ENCODE measurements at places on chromosomes 4 and X.

DNA sequence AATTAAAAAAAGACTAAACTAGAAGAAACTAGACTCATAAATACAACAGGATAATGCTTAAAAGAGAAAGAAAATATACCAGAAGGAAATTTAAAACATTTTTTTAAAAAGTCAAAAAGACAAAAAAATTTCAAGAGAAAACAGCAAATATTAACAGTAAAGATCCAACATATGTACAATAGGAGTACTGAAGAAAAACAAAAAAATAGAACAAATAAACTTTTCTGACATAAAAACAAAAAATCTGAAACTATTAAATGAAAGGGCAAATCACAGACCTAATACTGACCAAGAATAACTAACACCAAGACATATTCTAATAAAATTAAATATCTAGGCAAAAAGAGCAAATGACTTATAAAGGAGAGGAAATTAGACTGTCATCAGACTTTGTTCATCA is 11.5 kb downstream of the DNAJB14 start:
- DNase-seq, result no peak

GRCh38 chr4:65538571-65538970 is 131.7 kb downstream of the EPHA5 start:
- no peak for DNase-seq

DNA sequence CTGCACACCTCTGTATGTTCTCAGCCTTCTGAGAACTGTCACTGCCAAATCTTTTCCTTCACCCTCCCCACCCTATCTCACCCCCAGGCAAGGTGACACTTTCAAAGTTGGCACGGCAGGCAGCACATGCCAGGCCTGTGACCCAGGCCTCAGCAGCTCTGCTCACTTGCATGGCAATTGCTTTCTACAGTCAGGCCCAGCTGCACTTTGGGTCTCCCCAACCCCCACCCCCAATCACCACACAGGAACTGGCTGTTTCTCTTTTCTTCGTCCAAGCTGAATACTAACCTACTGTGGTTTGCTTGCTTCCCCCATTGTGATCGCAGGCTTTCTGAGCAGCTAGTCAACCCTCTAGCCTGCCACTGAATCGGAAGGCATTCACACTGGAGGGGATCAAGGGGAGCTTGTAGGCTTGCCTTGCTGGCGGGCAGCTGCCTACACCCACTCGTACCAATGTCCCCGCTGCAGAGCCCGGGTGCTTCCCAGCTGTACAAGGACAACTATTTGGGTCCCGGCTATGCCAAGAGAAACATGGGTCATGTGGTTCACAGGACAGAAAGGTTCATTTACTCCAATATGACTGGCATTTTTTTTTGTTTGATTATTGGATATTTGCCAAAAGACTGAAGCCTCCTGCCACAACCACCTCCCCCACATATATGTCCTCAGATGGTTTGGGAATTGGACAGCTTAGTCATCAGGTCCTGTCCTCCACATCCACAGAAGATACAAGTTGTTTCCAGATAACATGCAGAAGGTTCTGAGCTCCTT is 28.1 kb downstream of the SLC25A43 start:
- peak; percentile 2 for DNase-seq

DNA sequence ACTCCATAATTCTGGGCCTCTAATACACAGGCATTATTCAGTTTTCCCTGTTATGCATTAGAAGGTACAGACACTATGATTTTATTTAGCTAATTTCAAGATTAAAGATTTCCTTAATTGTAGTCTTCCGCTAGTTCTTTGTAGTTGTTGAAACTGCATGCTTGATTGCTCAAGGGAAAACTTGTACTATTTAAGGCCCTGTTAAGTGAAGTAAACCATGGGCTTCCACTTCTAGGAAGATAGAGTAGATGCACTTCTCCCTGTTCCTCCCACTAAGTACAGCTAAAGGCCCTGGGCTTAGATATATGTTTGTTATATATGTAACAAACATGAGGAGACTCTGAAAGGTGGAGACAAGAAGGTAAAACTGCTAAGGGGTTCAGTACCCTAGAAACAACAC is 215.8 kb upstream of the LEF1 start:
- no peak for DNase-seq

- DNase-seq, result peak; percentile 23
Observed at GRCh38 chrX:39652336-39652735, 445.4 kb downstream of the BCOR start.

GRCh38 chr4:118857760-118858159 is 21.8 kb upstream of the SEC24D start:
- DNase-seq, result no peak

DNA sequence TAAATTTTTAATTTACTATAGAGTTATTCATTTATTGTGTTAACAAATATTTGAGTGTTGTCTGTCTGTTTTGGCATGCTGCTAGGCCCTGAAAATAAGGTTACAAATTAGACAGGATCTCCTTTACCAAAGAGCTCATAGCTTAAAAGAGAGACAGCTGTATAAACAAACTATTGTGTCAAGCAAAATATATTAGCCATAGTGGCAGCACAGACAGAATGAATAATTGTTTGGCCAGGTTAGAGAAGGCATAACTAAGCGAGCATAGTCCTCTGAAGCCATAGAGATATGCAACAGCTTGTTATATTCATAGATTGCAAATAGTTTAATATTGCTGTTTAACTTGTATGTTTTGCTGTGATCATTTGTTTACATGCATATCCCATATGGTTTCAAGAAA is 66.7 kb upstream of the NDUFC1 start:
- peak; percentile 38 for DNase-seq

DNA sequence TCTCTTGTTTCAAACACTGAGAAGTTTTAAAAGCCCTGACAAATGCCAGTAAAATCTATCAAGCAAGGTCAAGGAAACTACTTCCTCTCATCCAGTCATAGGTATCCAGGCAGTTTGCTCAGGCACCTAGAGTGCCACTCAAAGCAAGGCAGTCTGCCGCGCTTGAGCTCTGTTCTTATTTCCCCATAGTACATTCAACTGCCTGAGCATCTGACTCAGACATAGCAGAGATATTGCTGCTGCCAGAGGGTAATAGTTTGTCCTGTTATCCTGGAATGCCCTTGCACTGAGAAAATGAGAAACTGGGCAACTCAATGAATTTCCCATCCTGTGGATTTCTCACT is 16.1 kb upstream of the ATP8A1 start:
- DNase-seq, result no peak

GRCh38 chr4:82611982-82612381 is 50.2 kb upstream of the TMEM150C start:
- no peak for DNase-seq

- DNase-seq, result no peak
Observed at GRCh38 chrX:32744921-32745320, 466.4 kb downstream of the DMD start.

- DNase-seq, result no peak
Observed at GRCh38 chrX:45768666-45769236, 568.1 kb upstream of the DIPK2B start.

DNA sequence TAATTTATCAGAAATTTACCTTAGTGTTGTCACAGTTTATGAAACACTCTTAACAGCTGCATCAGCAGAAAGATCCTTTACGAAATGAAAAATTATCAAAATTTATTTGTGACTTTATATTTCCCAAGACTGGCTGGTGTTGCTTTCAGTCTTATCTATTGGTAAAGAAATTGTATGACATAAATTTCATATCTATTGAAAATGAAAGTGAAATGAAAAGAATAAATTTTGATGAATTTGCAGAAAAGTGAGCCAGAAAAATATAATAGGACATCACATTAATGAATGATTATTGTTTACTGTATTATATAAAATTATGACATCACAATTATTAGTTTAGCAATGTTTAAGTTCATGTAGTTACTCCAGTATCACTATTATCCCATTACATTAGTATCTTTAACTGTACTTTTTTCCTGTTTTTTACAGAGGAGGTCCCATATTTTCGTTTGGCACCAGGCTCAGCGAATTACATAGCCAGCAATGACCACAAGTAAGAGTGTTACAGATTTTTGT is 13.2 kb upstream of the TMEM165 start:
- no peak for DNase-seq

- DNase-seq, result no peak
Observed at GRCh38 chr4:48065587-48066052, 49.0 kb downstream of the NIPAL1 start.

DNA sequence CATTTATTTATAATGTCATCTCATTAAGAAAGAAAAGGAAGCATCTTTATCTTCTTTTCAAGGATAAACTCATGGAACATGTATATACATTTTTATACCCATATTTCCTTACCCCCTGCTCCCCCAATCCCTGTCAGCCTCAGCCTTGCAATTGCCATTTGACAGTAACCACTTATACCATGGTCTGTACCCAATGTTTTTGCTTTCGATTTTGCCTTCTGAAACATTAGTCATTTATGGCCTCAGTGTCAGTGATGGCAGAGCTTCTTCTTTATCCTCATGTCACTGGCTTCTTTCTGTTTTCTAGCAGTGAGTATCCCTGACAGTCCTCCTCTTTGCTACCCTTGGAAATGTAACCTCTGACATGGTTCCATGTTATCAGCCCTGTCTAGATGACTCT is 228.4 kb downstream of the SPRY1 start:
- no peak for DNase-seq

- DNase-seq, result no peak
Observed at GRCh38 chr4:121299367-121299766, 81.5 kb downstream of the QRFPR start.

GRCh38 chrX:49071877-49072711 is 1.7 kb downstream of the PRAF2 start:
- peak; percentile 77 for DNase-seq

GRCh38 chr4:6716958-6717655 is 1.1 kb downstream of the BLOC1S4 start:
- DNase-seq, result no peak

GRCh38 chr4:25879587-25879986 is 16.8 kb upstream of the SEL1L3 start:
- no peak for DNase-seq

- DNase-seq, result no peak
Observed at GRCh38 chr4:45284400-45285085, 558.2 kb upstream of the GNPDA2 start.

- DNase-seq, result no peak
Observed at GRCh38 chr4:147760176-147760575, 28.3 kb downstream of the ARHGAP10 start.

DNA sequence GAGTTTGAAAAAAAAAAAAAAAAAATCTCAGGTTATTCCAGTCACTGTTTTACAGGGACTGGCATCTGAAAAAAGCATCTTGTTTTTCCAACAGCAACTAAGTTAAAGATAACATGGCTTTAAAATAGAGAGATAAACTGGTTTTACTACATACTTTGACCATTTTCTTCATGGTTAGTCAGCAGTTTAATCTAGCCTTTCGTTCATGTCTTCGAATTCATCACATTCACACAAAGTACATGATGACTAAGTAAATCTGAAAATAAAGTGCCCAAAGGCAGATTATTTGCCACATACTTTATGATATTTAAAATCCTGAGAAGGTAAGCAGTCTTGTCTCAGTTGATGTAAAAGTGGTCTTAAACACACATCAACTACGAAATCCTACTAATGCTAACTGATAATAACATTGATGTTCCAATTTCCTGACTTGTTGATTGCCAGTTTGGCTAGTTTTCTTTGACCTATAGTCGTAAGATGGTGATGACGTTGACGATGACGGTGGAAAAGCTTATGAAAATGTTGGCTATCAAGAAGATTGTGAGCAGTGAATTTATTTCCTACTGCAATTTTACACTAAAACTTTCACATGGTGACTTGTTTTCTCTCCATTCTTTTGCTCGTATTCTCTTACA is 540.5 kb upstream of the BOD1L1 start:
- no peak for DNase-seq

- no peak for DNase-seq
Observed at GRCh38 chr4:3770323-3771163, 4.4 kb downstream of the ADRA2C start.

GRCh38 chr4:58658701-58659100 is 1548.5 kb upstream of the IGFBP7 start:
- DNase-seq, result no peak

GRCh38 chrX:13153796-13154195 is 109.4 kb upstream of the FAM9C start:
- no peak for DNase-seq

- DNase-seq, result no peak
Observed at GRCh38 chr4:94831607-94832006, 73.9 kb downstream of the BMPR1B start.
